ENCODE measurements at places on chromosomes 7 and 10.

DNA sequence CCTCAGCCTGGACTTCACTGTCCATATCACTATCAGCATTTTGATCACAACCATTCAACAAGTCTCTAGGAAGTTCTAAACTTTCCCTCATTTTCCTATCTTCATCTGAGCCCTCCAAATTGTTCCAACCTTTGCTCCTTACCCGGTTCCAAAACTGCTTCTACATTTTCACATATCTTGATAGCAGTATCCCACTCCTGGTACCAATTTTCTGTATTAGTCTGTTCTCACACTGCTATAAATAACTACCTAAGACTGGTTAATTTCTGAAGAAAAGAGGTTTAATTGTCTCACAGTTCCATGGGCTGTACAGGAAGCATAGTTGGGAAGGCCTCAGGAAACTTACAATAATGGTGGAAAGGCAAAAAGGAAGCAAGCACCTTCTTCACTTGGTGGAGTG lies 11.9 kb downstream of the THAP5 start:
- H3K4me3 ChIP-seq = no peak overlapping the region
- no peak for DNase-seq
- no peaks in the 10 kb centered on the region for H3K27me3 ChIP-seq
- no peaks in the 10 kb centered on the region for H3K36me3 ChIP-seq
- peaks cover 12% of the 10 kb centered on the region for H3K4me1 ChIP-seq

- no peaks in the 10 kb centered on the region for H3K27me3 ChIP-seq
- no peak overlapping the region for H3K27ac ChIP-seq
- H3K4me1 ChIP-seq = no peaks in the 10 kb centered on the region
- H3K4me3 ChIP-seq = no peak overlapping the region
Measured at GRCh38 chr7:57867884-57868701, 418.1 kb downstream of the ZNF716 start.

- H3K4me3 ChIP-seq = no peak overlapping the region
- DNase-seq = no peak
- H3K27ac ChIP-seq = no peak overlapping the region
- no peaks in the 10 kb centered on the region for H3K27me3 ChIP-seq
- H3K36me3 ChIP-seq = no peaks in the 10 kb centered on the region
- H3K4me1 ChIP-seq = no peaks in the 10 kb centered on the region
Measured at GRCh38 chr10:77374189-77374656, 263.4 kb downstream of the KCNMA1 start.

DNA sequence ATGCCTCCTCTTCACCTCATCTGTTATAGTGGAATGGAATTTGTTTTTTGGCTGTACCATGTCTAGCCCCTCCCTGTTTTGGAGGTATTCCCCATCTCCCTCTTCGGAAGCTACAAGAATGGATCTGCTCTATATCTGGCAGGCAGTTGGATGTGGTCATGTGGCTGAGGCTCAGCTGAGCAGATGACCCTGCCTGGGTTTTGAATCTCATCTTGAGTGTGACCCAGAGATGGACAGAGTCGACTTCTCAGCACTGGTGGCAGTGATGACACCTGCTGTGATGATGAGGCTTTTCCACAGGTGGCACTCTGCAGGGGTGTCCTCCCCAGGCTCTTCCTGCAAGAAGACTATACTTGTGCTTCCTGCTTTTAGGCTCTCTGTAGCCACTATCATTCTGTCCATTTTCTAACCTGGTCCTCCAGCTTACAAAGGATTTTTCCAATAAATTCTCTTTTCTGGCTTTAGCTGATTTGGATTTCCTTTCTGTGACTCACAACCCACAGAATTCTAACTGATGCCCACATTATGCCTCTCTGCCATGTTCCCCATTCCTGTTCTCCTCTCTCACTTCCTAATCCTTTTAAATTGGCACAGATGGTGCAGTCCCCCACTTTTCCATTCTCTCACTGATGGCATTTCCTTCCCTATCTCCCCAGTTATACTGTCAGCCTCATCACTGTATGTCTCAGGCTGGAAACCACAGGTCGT lies 7.5 kb upstream of the ARHGAP22 start:
- H3K4me3 ChIP-seq = no peak overlapping the region
- no peak overlapping the region for H3K27ac ChIP-seq
- no peak for DNase-seq
- no peaks in the 10 kb centered on the region for H3K27me3 ChIP-seq
- H3K36me3 ChIP-seq = no peaks in the 10 kb centered on the region
- peaks cover 3% of the 10 kb centered on the region for H3K4me1 ChIP-seq

DNA sequence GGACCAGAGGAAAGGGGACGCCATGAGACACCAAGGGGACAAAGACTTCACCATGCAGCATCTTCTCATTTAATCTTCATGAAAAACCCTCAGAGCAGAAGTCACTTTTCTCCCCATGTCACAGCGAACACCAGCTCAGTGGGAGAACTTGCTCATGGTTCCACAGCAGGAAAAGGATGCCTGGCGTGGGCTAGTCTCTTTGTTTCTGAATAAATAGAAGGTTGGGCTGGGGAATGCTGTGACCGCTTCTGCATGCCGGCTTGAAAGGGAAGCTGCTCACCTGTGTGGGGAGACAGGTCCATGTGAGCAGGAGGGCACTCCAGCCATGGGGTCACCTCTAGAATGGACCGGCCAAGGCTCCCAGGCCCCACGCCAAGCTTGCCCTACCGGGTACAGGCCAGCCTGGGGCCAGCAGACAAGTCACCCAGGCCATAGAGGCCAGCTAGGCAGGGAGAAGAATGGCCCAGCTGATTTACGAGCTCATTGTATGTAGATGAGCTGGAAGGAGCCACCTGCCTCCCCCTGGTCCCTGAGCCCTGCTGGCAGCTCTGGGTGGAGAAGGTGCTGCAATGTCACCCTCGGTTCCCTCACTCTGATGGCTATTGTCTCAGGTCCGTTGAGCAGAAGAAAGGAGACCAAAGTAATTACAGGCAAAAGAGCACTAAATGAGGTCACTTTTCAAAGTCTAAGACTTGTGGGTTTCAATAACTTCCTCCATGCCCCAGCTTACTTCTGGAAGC lies 82.0 kb upstream of the PDZD8 start:
- H3K4me3 ChIP-seq = no peak overlapping the region
- H3K36me3 ChIP-seq = no peaks in the 10 kb centered on the region
- H3K4me1 ChIP-seq = no peaks in the 10 kb centered on the region

DNA sequence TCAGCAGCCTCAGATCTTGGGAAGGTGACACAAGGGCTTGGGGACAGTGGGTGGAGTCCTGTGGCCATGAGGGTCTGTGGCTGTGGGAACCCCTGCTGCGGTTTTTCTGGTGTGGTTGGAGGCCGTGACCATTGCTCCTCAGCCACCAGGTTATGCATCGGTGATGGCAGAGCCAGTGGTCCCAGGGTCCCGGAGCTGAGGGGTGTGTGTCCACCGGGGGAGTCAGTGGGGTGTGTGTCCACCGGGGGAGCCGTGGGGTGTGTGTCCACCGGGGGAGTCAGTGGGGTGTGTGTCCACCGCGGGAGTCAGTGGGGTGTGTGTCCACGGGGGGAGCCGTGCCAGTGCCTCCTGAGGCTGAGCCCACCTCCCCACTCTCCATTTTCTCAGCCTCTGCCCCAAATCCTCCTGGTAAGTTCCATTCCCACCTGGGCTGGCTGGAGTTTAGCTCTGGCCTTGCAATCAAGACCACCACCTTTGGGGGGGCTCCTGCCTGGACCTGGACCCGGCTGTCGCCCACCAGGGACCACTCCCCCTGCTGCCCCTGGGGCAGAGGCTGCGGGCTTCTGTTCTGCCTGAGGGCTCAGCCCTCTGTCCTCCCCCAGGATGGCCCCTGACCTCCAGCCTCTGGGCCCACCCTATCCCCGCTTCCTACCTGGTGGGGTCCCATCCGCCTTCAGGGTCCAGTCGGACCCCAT lies 143.5 kb downstream of the ELFN1 start:
- DNase-seq = no peak
- no peak overlapping the region for H3K4me3 ChIP-seq
- H3K4me1 ChIP-seq = no peaks in the 10 kb centered on the region

DNA sequence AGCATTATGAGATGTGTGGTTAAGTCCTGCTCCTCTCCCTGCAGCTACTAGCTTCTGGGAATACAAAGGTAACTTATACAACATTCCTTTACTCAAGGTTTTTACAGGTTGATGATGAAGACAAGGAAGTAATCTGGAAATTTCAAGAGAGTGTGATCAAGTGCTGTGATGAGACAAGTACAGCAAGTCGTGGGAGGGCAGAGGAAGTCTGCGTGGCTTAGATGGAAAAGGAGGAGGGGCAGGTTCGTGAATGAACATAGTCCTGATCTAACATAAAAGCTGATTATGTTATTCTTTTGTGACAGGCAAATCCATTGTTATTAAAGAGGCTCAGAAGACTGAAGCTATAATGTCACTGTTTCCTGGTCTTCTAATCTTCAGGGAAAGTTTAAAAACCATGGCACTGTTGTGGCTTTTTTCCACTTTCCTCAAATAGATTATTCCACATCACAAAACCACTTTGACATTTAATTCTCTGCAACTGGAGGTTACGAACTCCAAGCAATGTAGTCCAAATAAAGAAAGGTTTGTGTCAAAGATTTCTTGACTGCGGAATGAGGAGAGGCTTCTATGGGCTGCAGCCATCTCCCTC lies 84.1 kb downstream of the CPXM2 start:
- no peak for DNase-seq
- no peaks in the 10 kb centered on the region for H3K4me1 ChIP-seq
- no peak overlapping the region for H3K4me3 ChIP-seq
- no peaks in the 10 kb centered on the region for H3K27me3 ChIP-seq
- H3K36me3 ChIP-seq = no peaks in the 10 kb centered on the region

- DNase-seq = peak; percentile 48
- no peaks in the 10 kb centered on the region for H3K27me3 ChIP-seq
- no peak overlapping the region for H3K4me3 ChIP-seq
Measured at GRCh38 chr10:89245802-89246201, 5.8 kb downstream of the LIPA start.

DNA sequence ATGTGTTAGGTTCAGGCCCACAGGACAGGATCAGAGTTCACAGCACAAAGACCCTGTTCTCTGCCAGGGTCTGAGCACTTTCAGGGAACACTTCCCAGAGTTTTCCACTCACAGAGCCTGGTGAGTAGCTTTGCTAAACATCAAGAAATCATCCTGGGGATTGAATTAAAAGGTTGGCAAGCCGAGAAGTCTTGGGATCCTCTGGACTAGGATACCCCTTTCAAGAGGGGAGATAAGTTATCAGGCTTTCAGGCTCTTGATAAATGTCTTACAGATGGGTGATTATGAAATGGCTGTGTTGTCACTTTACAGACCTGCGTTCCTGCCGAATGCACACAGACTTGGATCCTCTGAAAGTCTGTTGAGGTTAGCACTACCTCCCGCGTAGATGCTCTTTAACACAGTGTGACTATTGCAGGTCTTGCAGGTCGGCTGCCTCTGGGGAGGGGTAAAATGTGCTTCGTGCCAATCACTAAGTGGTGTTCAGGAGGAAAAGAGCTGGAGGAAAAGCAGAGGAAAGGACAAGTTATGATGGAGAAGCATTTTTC lies 473.5 kb upstream of the AKR1E2 start:
- H3K27me3 ChIP-seq = no peaks in the 10 kb centered on the region
- no peak for DNase-seq
- no peaks in the 10 kb centered on the region for H3K4me1 ChIP-seq
- no peak overlapping the region for H3K27ac ChIP-seq
- no peaks in the 10 kb centered on the region for H3K36me3 ChIP-seq

GRCh38 chr10:78041170-78042057 lies 7.8 kb downstream of the RPS24 start:
- H3K27me3 ChIP-seq = no peaks in the 10 kb centered on the region
- H3K27ac ChIP-seq = no peak overlapping the region
- H3K4me1 ChIP-seq = peaks cover 57% of the 10 kb centered on the region
- peaks cover 53% of the 10 kb centered on the region for H3K36me3 ChIP-seq
- no peak overlapping the region for H3K4me3 ChIP-seq

DNA sequence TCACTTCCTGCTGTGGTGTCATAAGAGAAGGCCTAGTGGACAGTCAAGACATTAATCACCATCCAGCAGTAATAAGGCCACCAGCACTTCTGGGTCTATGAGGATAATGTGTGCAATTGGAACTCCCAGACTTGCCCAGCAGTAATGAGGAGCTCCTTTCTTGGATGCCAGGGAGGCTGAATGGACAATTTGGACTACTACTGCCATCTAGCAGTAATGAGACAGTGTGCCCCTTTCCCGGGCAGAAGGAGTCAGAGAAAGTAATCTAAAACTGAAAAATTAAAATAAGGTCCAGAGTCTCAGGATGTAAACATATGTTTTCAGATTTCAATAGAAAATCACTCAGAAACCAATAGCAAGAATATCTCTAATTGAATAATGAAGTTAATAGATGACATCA lies 400.4 kb downstream of the CDC14C start:
- no peak overlapping the region for H3K4me3 ChIP-seq
- H3K36me3 ChIP-seq = no peaks in the 10 kb centered on the region
- DNase-seq = no peak
- H3K27ac ChIP-seq = no peak overlapping the region

GRCh38 chr7:51312951-51313737 lies 3.5 kb downstream of the COBL start:
- no peak overlapping the region for H3K27ac ChIP-seq
- DNase-seq = no peak
- no peak overlapping the region for H3K4me3 ChIP-seq
- H3K4me1 ChIP-seq = no peaks in the 10 kb centered on the region
- no peaks in the 10 kb centered on the region for H3K36me3 ChIP-seq

DNA sequence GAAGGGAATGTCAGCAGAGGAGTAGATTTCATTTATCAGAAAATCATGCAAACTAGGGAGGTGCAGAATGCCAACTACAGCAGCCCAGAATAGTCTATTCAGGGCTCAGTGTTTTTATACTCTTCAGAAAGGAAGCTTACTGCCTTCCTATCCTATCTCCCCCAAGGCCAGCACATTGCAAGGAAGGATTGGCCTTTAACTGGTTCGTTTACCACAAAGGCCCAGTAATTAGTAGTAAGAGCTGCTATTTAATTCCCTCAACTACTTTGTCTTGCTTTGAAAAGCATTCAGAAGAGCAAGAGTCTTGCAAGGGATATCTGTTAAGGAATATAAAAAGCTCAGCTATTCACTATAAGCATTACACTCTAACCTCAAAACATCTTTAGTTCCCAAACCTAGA lies 86.4 kb upstream of the RNF148 start:
- no peaks in the 10 kb centered on the region for H3K4me1 ChIP-seq
- H3K27me3 ChIP-seq = no peaks in the 10 kb centered on the region
- no peaks in the 10 kb centered on the region for H3K36me3 ChIP-seq
- H3K27ac ChIP-seq = no peak overlapping the region
- no peak for DNase-seq

- H3K36me3 ChIP-seq = peaks cover 42% of the 10 kb centered on the region
- H3K27ac ChIP-seq = no peak overlapping the region
- peaks cover 70% of the 10 kb centered on the region for H3K4me1 ChIP-seq
- H3K4me3 ChIP-seq = no peak overlapping the region
- no peak for DNase-seq
- no peaks in the 10 kb centered on the region for H3K27me3 ChIP-seq
Measured at GRCh38 chr7:74180866-74181265, 6.7 kb downstream of the EIF4H start.

Data from Karpas-422 (cell line).